Bronchial epithelial cell (primary cell): ENCODE measurements at places on chromosomes 4 and X.

- no peak for DNase-seq
Observed at GRCh38 chr4:185809533-185810071, 2.4 kb downstream of the SORBS2 start.

DNA sequence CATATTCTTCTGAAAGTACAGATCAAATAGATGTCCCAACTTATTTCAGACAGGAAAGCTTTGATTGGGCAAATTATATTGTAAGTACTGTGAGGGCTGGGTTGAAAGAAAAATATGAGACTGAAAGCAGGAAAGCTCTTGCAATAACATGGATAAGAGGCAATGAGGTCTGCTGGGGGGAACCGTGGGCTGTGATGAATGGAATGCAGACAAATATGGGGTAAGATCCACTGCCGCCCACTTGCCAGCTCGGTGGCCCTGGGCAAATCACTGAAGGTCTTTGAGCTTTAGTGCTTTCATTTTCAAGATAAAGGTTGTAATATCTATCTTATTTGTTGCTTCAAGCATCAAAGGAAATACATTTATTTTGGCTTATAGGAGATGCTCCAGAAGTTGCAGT is 51.0 kb downstream of the AGA start:
- DNase-seq = no peak

DNA sequence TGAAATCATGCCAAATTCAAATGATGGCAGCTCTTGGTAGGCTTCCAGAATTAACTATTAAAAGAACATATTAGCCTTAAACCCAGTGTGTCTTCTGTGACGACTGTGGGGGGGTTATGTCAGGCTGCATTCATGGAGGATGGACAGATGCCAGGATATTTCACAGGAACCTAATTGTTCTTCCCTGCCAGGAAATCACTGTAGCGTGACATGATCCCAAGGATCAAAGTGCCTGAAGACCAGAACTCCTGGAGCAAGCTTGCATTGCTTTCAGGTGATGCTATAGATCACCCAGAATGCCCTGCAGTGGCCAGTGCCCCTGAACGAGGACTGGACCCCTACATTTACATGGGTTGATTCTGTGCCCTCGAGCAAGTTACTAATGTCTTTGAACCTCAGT is 1093.0 kb upstream of the TENM3 start:
- DNase-seq = no peak

DNA sequence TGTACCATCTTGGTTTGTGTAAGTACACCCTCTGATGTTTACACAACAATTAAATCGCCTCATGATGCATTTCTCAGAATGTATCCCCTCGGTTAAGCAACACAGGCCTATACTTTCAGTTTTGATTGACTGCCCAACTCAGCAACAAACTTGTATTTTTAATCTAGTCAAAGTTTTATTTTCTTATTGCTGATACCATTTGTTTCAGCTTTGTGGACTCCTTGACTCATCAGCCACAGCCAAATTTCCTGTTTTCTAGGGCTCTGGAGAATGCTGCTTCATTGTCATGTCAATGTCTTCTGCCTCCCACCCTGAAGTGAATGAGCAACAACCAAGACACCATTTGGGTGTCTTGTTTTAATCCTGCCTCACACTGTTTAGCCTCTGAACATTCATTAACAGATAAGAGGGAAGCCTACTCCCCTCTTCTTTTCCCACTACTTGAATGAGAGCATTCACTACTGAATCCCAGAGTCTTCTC is 14.0 kb downstream of the BBS12 start:
- no peak for DNase-seq

DNA sequence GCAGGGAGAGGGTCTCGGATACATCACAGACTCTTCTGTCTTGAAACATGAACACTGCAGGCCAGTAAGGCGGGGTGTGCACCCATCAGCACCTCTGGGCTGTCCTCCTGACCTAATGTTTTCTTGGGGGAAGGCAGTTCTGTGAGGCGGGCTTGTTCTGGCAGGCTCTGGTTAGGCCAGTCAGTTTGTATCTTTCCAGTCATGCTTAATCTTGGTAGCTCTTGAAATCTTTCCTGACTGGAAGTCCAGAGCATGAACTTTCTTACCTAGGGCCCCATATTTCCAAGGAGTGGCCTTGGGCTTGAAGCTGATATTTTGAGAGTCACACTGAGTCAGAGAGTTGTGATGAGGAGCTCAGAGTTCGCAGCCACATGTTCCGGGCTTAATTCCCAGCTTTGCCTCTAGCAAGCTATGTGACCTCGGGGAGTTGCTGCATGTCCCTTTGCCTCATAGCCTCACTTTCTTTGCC is 54.2 kb upstream of the RASSF6 start:
- DNase-seq = peak; percentile 98

DNA sequence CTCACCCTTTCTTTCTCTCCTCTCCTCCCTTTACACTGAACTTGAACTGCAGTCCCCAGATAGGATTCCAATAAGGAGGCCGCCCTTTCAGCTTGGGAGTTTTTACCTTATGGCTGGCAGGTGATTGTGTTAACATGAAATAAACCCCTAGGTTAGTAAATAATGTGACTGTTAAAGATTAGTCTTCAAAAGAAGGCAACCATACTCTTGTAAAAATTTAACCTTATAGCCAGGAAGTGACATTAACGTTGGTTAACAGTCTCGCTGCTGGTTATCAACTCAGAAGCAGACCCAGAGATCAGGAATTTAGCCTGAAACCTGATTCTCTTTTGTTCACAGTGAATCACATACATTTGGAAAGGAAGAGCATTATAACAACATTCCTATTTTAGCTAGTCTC is 15.2 kb downstream of the FHDC1 start:
- DNase-seq = peak; percentile 53

- peak; percentile 76 for DNase-seq
Observed at GRCh38 chr4:176238826-176239225, 30.2 kb downstream of the ASB5 start.

GRCh38 chrX:40272141-40272540 is 174.4 kb upstream of the BCOR start:
- DNase-seq = no peak

DNA sequence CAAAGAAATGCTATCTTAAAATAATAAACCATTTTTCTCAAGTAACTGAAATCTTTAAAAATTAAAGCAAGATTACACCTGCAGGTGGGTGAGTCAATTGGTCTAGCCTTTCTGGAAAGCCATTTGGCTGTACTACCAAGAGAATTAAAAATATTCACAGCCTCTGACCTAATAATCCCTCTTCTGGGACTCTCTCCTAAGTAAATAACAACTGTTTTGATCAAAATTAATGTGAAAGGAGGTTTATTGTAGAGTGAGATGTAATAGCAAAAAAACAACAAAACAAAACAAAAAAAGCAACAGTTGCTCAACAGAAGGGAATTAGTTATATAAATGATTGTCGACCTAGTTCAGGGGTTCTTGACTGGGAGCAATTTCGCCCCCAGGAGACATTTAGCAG is 89.0 kb downstream of the GEMIN8 start:
- no peak for DNase-seq

DNA sequence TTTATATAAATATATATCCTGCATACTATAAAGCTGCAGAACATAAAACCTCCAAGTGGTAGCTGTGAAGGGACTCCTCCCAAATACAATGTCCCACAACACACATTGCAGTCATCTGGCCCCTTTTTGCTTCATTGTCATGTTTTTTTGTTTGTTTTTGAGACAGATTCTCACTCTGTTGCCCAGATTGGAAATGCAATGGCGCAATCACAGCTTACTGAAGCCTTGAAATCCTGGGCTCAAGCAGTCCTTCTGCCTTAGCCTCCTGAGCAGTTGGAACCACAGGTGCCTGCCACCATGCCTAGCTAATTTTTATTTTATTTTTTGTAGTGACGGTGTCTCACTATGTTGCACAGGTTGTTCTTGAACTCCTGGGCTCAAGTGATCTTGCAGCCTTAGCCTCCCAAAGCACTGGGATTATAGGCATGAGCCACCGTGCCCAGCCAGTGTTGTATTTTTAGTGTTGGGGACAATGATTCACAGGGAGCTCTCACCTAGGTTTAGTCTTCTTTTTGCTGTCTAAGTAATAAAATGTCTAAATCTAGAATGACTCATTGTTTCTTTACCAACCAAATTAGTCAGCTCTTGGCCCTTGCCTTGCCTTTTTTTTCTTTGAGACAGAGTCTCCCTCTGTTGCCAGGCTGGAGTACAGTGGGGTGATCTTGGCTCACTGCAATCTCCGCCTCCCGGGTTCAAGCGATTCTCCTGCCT is 24.0 kb upstream of the XIAP start:
- DNase-seq = peak; percentile 86

DNA sequence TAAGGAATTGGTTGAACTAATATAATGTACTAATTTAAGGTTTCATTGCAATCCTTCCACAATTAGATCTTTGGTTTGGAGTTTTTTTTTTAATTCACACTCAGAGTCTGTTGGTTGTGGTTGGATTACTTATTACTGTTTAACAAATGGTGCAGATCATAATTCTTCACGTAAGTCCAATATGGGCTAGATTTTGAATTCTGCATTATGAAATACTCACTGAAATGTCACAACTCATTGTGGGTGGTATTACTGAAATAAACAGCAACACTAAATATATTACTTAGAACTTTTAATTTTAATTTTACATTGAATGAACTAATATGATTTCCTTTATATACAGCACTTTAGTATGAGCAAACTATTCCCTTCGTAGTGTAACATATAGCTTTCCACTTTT is 94.2 kb upstream of the MYOZ2 start:
- no peak for DNase-seq

GRCh38 chrX:2610246-2611170 is 80.6 kb upstream of the CD99 start:
- DNase-seq = peak; percentile 12

DNA sequence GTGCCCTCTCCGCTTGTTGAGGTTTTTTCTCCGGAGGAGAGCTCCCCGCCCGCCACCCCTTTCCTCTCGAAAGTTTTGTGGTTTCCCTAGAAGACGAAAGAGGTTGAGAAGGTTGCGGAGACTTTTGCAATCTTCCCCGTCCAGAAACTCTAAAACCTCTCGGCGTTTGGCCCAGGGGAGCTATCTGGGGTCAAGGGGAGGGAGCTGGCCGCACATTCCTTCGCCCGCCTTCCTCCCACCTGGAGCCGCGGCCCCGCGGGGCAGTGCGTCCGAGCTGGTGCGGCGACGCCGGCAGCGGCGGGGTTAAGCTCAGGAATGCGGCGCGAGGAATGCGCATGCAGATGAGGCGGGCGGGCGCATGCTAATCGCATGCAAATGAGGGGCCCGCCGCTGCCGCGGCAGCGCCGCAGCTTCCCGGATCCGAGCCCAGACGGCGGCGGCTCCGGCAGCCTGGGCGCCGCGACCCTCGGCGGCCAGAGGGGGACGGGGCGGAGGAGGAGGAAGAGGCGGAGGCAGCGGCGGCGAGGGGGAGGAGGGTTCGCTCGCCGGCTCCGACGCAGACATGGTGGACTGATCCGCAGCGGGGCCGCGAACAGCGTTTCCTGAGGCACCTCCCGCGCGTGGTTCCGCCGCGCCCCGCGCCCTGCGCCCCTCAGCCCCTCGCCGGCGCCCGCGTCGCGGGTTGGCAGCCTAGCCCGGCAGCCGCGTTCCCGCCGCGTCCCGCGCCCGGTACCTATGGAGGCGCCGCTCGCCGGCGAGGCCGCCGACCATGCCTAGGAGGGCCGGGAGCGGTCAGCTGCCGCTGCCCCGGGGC is at the start of gene WWC2:
TSS of gene WWC2 (plus strand) at position 535 of the 814 bp plus-strand sequence. CDS start at position 770, 235 bp downstream.
- peak; percentile 74 for DNase-seq

DNA sequence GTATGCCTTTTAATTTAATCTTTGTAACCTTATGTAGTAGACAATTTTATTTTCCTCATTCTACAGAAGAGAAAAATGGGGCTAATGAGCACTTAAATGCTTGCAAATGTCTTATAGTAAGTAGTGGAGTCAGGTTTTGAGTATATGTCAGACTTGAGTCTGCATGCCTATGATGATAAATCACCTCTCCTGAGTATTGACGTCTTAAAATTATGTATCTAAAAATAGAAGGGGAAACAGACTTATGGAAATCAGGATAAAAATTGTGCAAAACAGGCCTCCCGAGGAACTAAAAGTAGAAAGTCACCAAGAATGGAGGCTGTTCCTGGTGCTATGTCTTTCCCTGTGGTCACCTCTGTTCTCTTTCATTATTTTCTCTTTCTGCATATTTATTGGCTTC is 92.7 kb downstream of the STIM2 start:
- peak; percentile 23 for DNase-seq

DNA sequence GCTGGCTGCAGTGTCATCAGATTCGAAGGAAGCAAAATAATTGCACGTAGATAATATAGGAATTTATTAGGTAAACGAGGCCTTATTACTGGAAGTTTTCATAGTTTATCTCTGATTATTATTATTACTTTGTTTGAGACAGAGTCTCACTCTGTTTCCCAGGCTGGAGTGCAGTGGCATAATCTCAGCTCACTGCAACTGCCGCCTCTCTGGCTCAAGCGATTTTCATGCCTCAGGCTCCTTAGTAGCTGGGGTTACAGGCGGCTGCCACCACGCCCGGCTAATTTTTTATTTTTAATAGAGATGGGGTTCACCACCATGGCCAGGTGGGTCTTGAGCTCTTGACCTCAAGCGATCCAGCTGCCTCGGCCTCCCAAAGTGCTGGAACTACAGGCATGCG is 12.5 kb downstream of the CLCN3 start:
- DNase-seq = no peak

- no peak for DNase-seq
Observed at GRCh38 chrX:40050532-40050931, 47.2 kb downstream of the BCOR start.

GRCh38 chr4:1777822-1778641 is 15.1 kb upstream of the FGFR3 start:
- peak; percentile 49 for DNase-seq

DNA sequence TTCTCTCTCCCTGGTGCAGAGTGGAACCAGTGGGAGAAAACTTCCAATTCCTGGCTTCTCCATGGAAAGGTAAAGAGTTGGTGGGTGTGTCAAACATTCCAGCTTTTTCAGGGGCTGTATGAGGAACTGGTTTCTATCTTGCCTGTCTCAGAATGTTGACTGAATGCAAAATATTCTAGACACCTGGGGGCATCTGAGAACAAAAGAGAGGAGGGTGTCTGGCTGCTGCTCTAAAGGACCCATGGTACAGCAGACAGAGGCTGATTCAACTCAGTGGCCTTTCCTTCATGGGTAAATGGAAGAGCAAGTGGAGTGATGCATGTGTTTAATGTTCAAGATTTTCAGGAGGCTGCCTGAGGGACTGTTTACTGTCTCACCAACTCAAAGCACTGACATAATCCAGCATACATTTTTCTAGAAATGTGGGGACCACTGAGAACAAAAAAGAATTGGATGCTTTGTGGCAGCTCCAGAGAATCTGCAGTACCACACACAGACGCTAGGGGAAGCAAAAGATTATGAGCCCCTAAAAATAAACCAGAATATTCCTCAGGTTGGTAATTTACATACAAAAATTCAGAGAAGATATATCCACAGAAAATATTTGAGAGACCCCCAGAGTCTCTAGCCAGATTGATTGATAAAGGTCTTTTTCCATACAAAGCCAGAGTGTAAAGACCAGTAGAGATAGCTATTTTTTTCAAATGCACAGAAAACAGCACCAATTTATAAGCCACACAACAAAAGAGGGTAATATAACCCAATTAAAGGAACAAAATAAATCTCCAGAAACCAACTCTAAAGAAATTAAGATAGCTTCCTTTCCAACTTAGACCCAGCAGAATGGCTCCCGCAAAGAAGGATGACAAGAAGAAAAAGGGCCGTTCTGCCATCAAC is 48.0 kb upstream of the STARD8 start:
- no peak for DNase-seq

GRCh38 chrX:120365320-120365719 is 3.4 kb downstream of the ATP1B4 start:
- no peak for DNase-seq

- DNase-seq = no peak
Observed at GRCh38 chrX:9569876-9570301, 105.0 kb downstream of the TBL1X start.

GRCh38 chr4:68576272-68577125 is at the start of gene UGT2B17:
UGT2B17 (minus strand) TSS chr4:68576322; CDS start chr4:68568484, 7,838 bp downstream.
- DNase-seq = no peak

GRCh38 chr4:185263419-185263818 is 54.0 kb downstream of the SNX25 start:
- no peak for DNase-seq
